ENCODE measurements at places on chromosomes 1 and 21.
A peak's percentile ranks its signal among the peaks of the same experiment; 100 is the strongest.

DNA sequence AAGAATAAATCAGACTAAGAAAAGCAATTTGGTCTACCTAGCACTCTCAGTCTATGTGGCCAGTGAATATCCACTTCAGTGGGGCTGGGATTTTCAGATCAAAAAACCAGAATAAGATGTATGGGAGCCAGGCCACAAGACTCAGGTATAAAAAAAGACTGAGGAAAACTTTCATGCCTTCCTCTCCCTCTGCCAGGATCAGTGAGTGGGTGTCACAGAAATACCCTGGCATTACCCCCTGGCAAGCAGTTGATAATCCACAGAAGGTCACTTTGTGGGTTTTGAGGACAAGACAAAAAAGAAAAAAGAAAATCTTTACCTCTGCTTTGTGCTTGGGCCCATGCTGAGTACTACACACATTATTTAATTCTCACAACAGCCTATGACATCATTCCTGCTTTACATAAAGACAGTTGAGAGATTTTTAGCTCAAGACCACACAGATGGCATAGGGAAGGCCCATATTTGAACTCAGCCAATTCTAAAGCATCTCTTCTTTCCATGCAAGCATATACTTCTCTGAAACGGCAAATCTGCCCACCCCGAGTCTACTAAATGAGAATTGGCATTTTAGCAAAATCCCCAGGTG lies 57.6 kb downstream of the DESI2 start:
- DNase-seq = no peak

- no peak for DNase-seq
Observed at GRCh38 chr1:227938911-227939790, 8.6 kb downstream of the WNT9A start.

- DNase-seq = no peak
Observed at GRCh38 chr1:37071829-37072228, 37.5 kb upstream of the GRIK3 start.

- DNase-seq = peak; percentile 33
Observed at GRCh38 chr1:181647314-181648035, 164.2 kb downstream of the CACNA1E start.

GRCh38 chr1:13582713-13583443 lies 754 bp upstream of the PDPN start:
- DNase-seq = no peak

DNA sequence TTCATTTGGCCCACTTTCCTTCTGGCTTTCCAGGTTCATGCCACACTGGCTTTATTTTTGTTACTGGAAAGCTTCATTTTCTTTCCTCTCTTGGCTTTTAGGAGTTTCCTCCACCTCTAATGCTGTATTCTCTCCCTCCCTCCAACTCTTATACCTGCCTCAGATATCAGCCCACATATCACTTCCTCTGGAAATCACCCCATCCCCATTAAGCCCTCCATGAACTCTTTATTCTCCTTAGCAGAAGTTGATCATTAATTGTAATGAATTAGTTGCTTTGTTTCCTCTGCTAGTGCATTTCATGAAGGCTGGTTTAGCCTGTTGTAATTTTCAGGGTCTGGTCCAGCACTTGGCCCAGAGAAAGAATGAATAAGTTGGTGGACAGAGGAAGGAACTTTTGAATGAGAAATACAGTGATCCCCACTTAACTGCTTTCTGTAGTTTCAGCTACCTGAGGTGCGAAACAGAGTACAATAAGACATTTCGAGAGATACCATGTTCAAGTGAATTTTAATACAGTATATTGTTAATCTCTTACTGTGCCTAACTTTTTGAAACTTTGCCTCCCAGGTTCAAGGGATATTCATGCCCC lies 1.7 kb downstream of the SOAT1 start:
- DNase-seq = no peak

DNA sequence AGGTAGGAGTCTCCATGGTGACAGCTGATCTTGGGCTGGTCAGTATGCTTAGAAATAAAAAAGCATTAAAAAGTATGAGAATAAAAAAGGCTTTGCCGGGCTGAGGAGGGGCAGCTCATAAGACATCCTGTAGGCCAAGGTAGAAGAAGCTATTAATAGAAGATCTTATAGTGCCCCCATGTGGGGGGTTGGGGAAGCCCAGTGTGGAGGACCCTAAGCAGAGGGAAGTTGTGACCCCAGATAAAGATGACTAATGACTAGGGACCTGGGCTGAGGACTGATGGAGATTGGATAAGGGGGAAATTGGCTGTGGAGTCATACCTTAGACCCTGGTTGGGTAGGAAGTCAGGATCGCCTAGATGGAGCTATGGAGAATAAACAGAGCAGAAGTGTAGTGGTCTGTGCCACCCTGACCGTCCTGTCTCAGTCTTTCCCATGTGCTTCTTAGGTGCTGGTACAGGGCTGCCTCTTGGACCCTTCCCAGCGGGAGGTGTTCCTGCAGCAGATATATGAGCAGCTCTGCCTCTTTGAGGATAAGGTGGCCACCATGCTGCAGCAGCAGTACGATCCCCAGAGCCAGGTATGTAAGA lies 25.0 kb downstream of the SZT2 start:
- peak; percentile 69 for DNase-seq

- DNase-seq = peak; percentile 20
Observed at GRCh38 chr1:37410815-37411214, 63.6 kb upstream of the ZC3H12A start.

DNA sequence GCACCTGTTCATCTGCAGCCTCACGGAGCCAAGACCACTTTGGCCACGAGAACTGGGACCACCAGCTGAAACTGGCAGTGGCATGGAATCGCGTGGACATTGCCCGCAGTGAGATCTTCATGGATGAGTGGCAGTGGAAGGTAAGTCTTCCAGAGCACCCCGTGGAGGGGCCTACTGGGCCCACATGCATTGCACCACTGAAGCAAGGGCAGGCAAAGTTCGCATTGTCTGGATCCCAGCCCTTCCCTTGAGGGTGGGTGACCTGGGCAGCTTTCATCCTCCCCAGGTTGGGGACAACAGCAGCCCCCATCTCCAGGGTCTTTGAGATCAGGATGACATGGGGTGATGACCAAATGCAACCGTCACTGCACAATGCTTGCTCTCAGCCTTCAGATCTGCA lies 37.5 kb downstream of the TRPM2 start:
- DNase-seq = no peak

- DNase-seq = no peak
Observed at GRCh38 chr1:43235451-43236121, 34.2 kb upstream of the TMEM125 start.

- DNase-seq = peak; percentile 72
Observed at GRCh38 chr1:206464456-206464964, 5.8 kb upstream of the IKBKE start.

DNA sequence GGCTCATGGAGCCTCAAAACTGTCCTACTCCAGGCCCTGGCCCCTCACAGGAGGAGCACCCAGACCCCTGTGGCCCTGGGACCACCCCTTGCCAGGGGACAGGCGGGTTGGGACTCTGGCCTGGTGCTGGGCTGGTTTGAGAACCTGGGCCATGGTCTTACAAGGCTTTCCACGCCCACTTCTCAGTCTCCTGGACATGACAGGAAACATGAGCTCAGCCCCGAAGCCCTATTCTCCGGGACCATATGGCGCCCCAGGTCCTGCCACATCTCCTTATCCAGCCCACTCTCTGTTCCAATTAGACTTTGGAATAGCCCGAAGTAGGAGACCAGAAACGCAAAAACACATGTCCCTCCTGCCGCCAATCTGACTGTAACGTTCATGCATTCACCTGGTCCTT lies 47.9 kb downstream of the KCNAB2 start:
- no peak for DNase-seq

DNA sequence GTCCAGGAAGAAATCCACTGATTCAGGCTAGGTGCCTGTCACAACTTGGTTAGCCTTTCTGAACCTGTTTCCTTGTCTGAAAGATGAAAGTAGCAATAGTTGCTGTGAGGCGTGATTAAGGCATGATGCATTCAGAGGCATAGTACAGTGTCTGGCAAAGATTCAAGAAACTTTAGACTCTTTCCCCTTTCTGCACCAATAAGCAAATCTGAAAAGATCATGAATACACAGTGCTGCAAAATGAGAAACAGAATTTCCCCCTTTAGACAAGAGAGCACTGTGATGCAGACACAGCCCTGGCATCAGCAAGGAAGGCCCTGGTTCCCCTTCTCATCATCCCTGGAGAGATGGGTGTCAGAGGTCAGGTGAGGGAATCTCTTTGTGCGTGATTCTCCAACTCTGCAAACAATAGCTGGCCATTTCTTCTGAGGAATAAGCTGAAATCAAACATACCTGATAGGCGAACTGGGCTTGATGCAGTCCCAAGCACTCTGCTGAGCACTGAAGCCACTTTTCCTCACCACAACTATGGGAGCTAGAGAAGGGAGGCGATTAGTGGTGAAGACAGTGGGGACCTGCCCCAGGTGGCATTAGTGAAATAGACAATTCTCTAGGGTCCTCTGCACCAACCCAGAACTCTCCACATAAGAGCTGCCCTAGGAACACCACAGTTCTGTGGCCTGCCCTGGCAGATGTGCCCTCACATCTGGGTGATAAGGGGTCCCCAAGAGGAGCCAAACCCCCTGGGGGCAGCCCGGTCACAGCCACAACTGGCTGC lies 41.7 kb downstream of the ITPKB start:
- DNase-seq = peak; percentile 91

DNA sequence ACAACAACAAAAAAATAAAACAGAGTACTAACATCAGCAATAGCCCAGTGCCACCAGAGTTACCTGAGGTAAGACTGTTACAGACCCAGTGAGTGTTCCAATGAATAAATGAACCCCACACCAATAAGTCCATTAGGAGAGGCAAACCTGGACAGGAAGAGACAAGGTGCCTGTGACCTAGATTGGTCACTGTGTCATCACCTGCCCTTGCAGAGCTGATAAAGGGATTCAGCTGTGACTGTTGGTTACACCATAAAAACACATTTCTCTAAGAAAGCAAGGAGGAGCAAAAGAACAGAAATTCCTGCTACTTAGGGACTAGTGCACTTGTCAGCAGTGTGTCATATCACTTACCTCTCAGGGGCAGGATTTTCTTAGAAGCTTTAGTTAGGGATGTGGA lies 37.5 kb downstream of the CD2 start:
- DNase-seq = no peak

- DNase-seq = peak; percentile 88
Observed at GRCh38 chr1:67713057-67713846, 28.3 kb downstream of the GADD45A start.

GRCh38 chr1:100793659-100794058 lies 74.1 kb downstream of the VCAM1 start:
- DNase-seq = peak; percentile 29

GRCh38 chr1:8409106-8409505 lies 91.2 kb downstream of the SLC45A1 start:
- peak; percentile 70 for DNase-seq

DNA sequence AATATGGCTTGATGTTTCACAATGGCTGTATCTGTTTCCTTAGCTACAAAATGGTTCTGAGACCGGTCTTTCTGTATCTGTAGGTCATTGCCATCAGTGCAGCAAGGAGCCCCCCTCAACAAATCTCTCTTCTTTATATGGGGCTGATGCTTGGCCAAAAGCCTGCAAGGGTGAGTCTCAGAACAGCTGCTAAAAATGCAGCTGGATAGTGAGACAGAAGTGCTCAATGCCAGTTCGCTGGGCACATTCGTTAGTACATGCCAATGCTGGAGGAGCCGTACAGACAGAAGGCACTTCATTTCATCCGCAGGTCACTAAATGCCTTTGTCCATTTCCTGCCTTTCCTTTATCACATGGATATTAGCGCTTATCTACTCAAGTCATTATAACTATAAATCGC lies 67.3 kb downstream of the RUNX1 start:
- no peak for DNase-seq

- DNase-seq = peak; percentile 61
Observed at GRCh38 chr1:23810818-23811540, 10.4 kb upstream of the GALE start.

DNA sequence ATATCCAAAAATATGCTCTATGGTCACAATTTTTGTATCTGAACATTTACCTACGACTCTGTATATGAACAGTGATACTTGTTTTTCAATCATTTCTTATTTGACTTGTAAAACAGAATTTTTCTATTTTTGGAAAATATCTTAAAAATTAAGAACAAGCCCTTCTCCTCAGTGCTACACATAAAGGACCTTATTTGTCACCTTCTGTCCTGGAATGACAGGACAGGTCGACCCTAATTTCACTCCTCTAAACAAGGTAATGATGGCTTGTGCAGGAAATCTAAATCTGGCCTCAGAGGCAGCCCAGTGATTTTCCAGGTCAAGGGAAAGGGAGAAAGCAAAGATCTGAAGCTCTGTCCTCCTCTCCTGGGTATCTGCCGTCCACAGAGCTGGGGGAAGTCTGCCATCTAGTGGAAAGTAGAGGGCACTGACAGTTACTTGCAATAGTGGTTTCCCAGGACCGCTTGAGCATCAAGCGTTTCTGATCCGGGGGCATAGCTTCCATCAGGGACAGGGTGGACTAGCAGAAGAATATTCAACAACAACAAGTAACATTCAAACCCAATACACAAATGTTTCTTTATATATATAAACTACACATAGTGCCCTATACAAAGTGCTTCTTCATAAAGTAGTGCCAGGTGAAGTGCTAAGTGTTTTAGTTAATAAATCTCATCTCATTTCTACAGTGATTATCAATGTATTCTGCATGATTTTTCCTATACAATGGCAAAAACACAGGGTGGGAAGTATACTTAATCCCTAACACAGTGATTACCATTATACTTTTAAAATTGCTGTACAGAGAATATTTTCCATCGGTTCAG lies 74.6 kb downstream of the SLC25A24 start:
- DNase-seq = peak; percentile 83

DNA sequence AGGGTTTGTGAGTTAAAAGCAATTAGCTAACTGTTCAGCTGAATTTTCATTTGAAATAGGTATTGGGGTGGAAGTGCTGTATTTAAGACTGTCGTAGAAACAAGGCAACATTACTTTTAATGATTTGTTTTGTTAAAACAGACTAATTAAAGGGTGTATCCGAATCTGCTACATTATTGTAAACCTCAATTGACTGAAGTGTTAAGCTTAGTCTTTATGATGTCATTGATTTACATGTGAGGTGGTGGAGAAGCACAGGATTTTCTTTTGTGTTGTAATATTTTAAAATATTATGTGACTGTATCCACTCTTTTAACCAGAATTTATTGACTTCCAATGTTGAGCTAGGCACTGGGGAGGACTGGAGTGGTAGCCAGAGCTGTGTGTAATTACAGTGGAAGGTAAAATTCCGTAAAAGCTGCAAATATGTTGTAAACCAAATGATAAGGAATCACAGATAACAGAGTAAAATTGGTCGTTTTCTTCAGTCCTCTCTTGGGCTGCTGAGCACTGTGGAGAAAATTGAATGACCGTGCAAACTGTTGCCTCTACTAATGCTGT lies 1.6 kb downstream of the HOOK1 start:
- no peak for DNase-seq

GRCh38 chr1:51294566-51295184 lies 35.7 kb downstream of the TTC39A start:
- DNase-seq = no peak

GRCh38 chr1:36691374-36691773 lies 208.7 kb upstream of the CSF3R start:
- peak; percentile 90 for DNase-seq

DNA sequence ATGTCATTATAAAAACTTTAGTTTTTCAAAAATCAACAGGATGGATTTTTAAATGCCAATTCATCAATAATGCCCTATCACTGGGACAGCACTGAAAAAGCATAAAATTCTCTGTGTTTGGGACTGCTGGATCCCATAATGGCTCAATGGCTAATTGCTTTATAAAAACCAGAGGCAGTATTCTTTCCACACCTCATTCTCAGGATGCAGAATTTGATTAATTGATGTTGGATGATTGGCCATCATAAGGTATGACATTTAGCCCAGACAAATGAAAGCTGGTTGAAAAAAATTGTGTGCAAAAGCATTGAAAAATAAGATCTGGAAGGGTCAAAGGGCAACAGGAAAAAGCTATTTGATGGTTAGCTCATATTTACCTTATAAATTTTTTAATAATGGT lies 362.2 kb upstream of the SNX7 start:
- DNase-seq = no peak

All from kidney tubule cell (primary cell).